ENCODE measurements at places on chromosomes 16 and 17.
A peak's percentile ranks its signal among the peaks of the same experiment; 100 is the strongest.

DNA sequence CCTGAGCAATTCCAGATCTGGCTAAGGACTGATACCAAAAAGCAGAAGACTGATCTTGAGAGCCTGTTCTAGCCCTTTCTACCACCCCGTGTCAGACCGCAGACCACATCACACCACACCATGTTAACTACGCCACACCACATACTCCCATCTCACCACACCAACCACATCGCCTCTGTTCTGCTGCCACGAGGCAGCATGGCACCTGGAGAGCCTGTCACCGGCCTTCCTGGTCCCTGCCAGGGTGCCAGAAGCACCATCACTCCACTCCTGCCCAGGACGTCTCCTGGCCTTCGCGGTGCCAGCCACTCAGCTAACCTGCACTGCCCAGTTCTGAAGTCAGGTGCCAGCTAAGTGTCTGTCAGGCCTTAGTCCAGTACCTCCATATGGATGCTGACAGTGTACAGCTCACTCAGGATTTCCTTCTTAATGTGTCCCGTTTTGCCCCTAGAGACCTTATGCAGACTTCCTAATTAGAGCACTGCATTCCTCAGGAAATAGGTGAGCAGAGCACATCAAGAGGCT, 37.2 kb upstream of the BCAR1 start:
- DNase-seq: peak; percentile 6

DNA sequence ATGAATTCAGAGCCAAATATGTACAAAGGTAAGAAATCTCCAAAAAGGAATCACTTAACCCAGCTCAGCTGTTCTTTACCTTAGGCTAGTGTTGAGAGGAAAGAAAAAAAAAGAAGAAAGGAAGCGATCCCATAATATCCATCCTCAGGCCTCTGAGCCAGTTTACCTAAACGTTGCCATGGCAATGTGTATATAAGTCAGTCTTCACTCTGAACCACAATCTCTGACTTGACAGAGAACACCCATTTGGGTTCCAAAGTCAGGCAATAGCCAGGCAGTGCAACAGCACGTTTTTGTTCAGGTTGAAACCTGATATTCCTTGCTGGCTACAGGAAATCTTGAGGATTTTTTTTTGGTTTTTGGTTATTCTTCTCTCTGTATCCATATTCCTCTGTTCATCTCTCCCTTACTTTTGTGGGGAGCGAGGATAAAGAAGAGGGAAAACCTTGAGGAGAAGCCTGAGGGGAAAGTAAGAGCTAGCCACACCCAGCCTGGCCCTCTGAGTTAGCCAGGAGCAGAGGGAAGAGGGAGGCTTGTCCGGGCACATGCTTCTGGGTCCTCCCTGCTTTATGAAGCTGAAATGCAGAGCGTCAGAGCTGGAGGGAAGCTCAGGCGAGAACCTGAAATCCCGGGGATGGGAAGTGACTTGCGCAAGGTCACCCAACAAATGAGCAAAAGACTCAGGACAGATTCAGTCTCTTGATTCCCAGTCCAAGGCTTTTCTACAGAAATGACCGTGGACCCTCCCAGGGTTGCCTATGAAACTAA, 152.7 kb downstream of the SOX9 start:
- DNase-seq: no peak

GRCh38 chr16:69107316-69107962, 2.0 kb downstream of the HAS3 start:
- DNase-seq: no peak

DNA sequence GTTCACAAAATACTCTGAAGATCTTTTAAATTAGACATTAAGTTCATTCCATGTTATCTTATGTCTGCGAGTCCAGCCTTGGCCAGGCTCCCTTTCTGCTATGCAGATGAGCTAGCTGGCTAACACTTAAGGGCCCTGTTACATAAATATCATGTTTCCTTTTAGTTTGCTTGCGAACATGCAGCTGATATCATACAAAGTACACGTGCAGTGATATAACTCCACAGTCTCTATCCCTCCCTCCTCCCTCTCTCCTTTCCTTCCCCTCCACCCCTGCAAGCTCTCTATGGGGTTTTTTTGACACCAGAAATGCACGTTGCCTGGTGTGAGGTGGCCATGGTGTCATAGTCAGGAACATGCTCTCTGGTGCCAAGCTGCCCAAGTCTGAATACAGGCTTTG, 46.1 kb downstream of the ARHGAP17 start:
- no peak for DNase-seq

DNA sequence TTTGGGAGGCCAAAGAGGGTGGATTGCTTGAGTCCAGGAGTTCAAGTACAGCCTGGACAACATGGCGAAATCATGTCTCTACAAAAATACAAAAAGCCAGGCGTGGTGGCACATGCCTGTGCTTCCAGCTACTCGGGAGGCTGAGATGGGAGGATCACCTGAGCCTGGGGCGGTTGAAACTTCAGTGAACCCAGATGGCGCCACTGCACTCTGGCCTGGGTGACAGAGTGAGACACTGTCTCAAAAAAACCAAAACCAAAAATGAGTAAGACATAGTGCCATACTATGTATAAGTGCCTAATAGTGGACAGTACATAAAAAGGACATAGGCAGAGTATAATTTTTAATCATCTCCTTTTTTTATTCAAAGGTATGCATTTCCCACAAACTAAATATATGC, 4.0 kb downstream of the CTC1 start:
- no peak for DNase-seq

DNA sequence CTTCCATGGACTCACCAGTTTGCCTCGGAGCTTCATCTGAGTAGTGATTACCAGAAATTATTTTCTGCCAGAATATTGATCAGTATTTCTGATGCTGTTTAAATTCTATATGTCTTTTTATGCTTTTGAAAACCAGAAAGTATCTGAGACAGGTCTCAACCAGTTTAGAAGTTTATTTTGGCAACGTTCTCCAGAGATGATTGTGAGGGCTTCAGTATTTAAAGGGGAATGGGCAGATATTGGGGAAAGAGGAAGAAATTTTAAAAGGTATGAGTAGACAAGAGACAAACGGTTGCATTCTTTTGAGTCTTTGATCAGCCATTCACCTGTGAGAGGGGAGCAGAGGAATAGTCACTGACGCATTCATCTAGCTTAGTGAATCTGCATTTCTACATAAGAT, 44.4 kb upstream of the ABCC11 start:
- no peak for DNase-seq

- DNase-seq: no peak
These were observed 49.5 kb downstream of the BMERB1 start for GRCh38 chr16:15483857-15484256.

GRCh38 chr17:76265624-76266243, 586 bp downstream of the UBALD2 start:
- DNase-seq: peak; percentile 45

GRCh38 chr17:45573924-45574770, 83.6 kb upstream of the PLEKHM1 start:
- no peak for DNase-seq

- no peak for DNase-seq
These were observed 296.6 kb upstream of the PMFBP1 start for GRCh38 chr16:72468582-72468981.

- DNase-seq: no peak
These were observed 30.4 kb upstream of the FOXK2 start for GRCh38 chr17:82489117-82489516.

- DNase-seq: no peak
These were observed 156.1 kb downstream of the SALL1 start for GRCh38 chr16:50994995-50995394.

GRCh38 chr17:46770818-46771560, 47.5 kb downstream of the WNT3 start:
- no peak for DNase-seq

DNA sequence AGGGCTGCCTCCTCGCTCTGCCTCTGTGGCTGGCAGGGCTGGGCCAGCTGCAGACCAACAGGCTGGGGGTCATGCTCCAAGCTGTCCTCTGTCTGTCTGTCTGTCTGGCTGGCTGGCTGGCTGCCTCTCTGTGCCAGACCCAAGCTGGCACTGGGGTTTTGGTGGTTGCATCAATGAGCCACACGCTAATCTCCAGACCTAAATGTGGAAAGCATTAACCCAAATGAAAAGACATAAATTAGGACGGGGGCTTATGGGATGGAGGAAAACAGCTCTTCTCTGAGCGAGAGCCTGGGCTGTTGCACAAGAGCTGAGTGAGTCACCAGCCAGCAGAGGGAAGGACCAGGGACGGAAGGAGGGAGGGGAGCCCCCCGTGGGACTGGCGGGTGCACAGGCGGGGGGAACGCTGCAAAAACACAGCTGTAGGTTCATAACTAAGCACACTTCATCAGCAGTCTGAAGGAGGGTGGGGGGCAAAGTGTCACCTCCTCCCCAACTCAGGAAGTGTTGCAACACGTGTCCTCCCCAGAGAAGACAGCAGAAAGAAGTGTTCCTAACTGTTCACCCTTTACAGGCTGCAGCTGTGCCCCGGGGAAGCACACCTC, 83.4 kb downstream of the GAS7 start:
- peak; percentile 6 for DNase-seq

- DNase-seq: no peak
These were observed 527.2 kb downstream of the GRIN2A start for GRCh38 chr16:9655051-9655450.

GRCh38 chr17:50916708-50917417, 50.7 kb upstream of the TOB1 start:
- no peak for DNase-seq

- peak; percentile 22 for DNase-seq
These were observed 3.0 kb downstream of the FMNL1 start for GRCh38 chr17:45224671-45225050.

GRCh38 chr17:38947189-38947588, 20.0 kb downstream of the FBXO47 start:
- no peak for DNase-seq

DNA sequence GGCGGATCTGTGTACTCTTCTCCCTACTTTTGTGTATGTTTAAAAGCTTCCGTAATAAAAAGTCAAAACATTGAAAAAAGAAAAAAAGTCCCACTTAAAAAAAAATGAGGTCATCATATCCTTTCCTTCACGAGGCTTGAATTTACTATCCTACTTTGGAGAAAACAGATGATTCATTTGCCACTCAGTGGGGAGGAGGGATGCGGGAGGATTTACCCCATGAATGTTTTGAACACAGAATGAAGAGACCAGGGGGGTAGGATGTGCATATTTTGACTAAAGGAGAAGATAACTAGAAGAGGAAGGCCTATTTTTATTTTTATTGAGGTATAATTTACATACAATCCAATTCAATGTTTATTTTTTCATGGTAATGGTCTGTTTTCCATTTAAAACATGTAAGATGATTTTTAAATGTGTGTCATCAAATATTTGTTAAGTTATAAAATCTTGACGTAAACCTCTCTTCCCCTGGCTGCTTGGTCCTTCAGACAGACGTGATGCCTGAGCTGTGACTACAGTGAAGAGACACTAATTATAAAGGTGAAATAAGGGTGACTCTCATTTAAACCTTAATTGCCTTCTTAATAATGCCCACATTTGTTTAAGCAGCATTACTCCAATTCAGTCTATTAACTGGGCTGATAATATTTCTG, 135.4 kb upstream of the AXIN2 start:
- DNase-seq: no peak

GRCh38 chr17:14125518-14126137, 56.3 kb downstream of the COX10 start:
- DNase-seq: no peak

GRCh38 chr17:1038459-1039122, 41.7 kb downstream of the TIMM22 start:
- DNase-seq: no peak

DNA sequence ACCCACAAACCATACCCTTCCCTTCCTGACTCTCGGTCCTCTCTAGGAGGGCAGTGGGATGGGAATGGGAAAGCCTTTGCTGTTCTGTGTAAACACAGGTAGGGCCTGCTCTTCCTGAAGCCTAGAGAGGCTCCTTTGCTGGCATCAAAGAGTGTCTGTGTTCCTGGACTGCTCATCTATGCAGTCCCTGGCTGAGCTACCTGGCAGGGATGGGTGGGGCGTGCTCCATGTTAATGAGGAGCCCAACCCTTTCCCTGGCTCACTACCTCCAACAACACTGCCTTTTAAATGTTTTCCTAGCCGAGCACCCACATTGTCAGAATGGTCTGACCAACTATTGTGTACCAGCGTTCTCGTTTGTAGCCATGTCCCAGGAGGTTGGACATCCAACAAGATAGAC, 26.6 kb upstream of the NAGLU start:
- DNase-seq: no peak

DNA sequence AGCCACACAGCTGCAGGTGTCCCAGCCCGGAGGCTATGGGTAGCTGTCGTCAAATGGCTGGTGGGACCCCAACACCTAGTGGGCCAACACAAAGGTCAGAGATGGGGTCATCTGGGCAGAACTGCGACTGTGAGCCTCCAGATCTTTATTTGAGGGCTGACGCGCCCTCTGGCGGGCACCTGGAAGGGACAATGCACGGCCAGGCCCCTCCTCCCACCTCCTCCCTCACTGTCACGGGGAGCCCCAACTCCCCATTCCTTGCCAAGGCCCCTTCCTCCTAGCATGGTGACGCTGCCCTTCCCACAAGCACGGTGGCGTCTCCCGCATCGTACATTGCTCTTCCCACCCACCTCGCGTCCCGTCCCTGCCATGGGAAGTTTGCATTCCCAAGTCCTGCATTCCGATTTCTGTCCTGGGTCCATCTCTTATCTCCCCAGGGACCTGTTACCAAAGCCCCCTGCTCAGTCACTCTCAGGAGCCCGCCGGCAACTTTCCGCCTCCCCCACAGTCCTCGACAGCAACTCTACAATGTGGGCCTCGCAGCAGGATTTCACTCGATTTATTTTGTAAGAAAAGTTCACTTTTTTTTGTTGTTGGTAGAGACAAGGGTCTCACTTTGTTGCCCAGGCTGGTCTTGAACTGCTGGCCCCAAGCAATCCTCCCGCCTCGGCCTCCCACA, 1.0 kb downstream of the TLE7 start:
- DNase-seq: no peak

GRCh38 chr17:18960803-18961511, 9.0 kb downstream of the SLC5A10 start:
- peak; percentile 39 for DNase-seq

GRCh38 chr16:83952940-83953795, at the start of gene OSGIN1:
TSS of gene OSGIN1 (plus strand) at chr16:83953240. CDS start at chr16:83957672, 4,432 bp downstream.
- peak; percentile 7 for DNase-seq

All from stimulated activated naive CD4-positive, alpha-beta T cell (primary cell).